Activated CD4-positive, CD25-positive, alpha-beta regulatory T cell treated with anti-CD3 and anti-CD28 coated beads, Interleukin-2, amount 50 U/mL, for 16 hours (primary cell): ENCODE measurements at places on chromosomes 2 and 18.

DNA sequence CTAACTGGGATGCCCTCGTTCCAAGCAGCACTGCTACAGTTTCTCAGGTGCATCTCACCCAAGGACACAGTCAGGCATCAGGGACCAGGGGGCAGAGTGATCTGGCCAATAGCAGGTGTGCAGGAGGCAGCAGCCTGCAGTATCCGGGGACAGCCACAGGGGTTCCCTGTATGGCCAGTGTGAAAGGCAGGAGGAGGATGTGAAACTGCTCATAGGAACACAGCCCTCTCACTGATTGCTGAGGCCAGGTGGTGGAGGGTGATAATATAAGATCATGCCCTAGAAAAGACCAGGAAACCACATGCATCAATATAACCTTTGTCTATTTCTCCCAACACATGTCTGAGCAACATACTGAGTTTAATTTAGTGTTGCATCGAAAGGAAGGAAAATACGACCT lies 112.7 kb upstream of the TACR1 start:
- no peak for DNase-seq

DNA sequence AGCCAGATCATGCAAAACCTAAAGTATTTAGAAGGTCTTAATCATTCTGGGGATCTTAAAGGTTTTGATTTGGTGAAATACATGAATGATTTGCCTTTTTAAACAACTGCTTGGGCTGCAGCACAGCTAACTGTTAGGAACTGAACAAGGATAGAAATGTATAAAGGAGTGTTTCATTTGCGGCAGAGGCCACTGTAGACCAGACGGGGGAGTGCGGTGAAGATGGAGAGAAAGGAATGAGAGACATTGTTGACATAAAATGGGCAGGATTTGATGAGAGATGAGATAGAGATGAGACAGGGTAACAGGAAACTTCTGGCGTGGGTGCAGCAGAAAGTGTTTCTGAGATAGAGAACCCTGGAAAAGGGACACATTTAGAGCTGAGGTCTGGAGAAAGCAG lies 308.1 kb downstream of the TMX3 start:
- no peak for DNase-seq

DNA sequence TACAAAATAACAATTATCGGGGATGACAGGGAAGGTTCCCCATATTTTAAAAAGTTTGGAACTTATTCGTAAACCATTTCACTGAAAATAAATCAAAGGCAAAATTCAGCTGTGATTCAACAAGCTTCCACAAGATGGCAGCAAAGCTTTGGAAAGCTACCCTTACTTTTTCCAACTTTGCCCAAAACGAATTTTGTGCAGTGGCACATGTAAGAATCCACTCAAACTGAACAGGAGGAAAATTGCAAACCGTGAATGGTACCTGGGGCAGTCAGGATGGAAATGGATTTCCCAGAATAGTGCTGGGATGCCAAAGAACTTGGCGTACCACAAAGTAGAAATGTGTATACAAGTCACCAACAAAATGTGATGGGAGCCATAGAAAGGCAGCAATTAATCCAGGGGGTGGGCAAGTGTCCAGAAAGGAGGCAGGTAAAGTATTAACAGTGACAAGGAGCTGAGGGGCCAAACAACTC lies 10.7 kb downstream of the RPL31 start:
- DNase-seq, result no peak

DNA sequence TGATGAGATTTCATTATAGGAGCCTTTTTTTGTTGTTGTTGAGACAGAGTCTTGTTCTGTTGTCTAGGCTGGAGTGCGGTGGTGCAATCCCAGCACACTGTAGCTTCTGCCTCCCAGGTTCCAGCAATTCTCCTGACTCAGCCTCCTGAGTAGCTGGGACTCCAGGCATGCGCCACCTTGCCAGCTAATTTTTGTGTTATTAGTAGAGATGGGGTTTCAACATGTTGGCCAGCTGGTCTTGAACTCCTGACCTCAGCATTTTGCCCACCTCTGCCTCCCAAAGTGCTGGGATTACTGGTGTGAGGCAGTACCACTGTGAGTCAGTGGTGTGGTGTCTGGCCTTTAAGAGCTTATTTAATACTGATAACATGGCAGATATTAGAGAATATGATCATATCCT lies 60.1 kb downstream of the MOB4 start:
- DNase-seq, result no peak

GRCh38 chr2:132583666-132584360 lies 86.2 kb downstream of the LYPD1 start:
- DNase-seq, result no peak

DNA sequence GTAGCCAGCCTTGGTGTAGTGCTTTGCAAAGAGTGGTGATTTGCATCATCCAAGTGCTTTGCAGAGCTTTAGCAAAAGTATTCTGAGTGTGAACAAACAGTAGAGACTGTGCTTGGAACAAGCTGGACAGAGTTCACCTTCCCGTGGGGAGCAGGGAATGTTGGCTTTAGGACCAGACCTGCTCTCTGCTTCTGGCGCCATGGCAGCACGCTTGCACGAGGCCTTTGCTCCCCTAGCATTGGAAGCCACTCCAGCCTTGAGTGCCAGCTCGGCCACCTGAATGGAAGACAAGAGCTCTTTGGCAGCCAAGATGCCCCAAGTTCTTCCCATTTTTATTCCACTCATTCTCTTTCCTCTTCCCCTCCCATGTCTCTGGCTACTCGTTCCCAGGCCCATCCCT lies 250.8 kb upstream of the OSR1 start:
- DNase-seq, result no peak

GRCh38 chr2:108632332-108633160 lies 86.7 kb upstream of the RANBP2 start:
- no peak for DNase-seq

DNA sequence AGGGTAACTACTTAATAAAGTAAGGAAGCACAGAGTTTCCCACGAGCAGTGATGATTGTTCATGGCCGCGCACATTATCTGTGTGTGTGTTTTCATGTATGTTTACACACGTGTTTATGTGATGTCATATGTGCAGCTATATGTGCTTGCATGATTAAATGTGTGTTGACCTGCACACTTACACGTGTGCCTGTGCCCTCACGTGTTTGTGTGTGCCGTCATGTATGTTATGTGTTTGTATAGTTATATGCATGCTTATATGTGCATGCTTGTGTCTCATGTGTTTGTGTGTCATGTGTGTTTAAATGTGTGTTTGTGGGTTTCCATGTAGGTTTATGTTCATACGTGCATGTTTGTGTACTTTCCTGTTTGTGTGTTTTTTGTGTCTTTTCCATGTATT lies 782.3 kb downstream of the GALR1 start:
- no peak for DNase-seq

DNA sequence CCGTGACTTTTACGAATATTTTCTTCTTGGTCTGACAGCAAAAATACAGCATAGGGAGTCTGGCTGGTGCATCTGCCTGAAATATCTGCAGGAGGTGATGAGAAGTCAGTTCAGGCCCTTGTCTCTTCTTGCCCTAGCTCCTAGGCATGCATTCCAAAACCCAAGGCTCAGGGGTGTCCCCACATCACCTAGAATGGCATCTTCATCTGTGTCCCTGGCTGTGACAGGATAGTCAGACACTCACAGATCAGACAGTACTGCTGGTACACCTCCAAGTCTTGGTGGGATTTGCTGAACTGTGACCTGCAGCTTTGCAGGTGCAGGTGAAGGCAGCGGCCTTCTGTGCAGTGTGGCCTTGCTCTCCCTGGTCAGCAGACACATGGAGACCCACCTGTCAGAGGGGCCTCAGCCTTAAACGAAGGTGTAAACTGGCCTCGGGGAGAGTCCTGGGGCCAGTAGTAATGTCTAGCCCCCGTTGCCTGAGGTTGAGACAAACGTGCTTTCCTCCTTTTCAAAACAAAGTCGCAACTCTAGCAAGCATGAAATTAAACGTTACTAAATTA lies 42.8 kb downstream of the MBP start:
- no peak for DNase-seq

- no peak for DNase-seq
Measured at GRCh38 chr2:75100801-75101151, 98.5 kb downstream of the TACR1 start.
